Central memory CD8-positive, alpha-beta T cell (primary cell): ENCODE measurements at places on chromosomes 13 and 19.

DNA sequence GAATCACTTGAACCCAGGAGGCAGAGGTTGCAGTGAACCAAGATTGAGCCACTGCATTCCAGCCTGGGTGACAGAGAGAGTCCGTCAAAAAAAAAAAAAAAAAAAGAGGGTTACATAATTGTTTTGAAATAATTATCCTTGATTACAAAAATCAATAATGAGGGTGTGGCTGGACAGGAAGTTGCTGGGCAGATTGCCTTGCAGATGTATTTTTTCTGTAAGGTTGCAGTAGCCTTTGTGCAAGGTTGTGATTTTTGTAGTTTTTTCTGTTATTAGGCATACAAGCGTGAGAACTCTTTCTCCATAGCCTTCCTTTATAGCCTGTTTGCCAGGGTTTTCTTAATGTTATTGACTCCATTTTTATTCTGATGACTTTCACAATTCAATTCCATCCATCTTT, 40.7 kb upstream of the SIN3B start:
- no peaks in the 10 kb centered on the region for H3K4me1 ChIP-seq
- H3K36me3 ChIP-seq = no peaks in the 10 kb centered on the region
- no peak overlapping the region for H3K4me3 ChIP-seq
- no peak overlapping the region for H3K27ac ChIP-seq

GRCh38 chr19:41175801-41176777, 16.9 kb upstream of the CYP2S1 start:
- DNase-seq = no peak
- H3K27ac ChIP-seq = peak overlapping the region; percentile 29
- H3K27me3 ChIP-seq = no peaks in the 10 kb centered on the region
- peak overlapping the region; percentile 18 for H3K4me3 ChIP-seq
- peaks cover 6% of the 10 kb centered on the region for H3K4me1 ChIP-seq
- no peaks in the 10 kb centered on the region for H3K36me3 ChIP-seq

- H3K4me1 ChIP-seq = peaks cover 81% of the 10 kb centered on the region
- H3K36me3 ChIP-seq = peaks cover 17% of the 10 kb centered on the region
- H3K27me3 ChIP-seq = no peaks in the 10 kb centered on the region
- no peak for DNase-seq
- H3K27ac ChIP-seq = peak overlapping the region; percentile 87
- peak overlapping the region; percentile 54 for H3K4me3 ChIP-seq
Observed at GRCh38 chr13:74251778-74252519, 117.7 kb upstream of the KLF12 start.

GRCh38 chr19:19489804-19490204, 25.5 kb downstream of the TSSK6 start:
- peaks cover 31% of the 10 kb centered on the region for H3K36me3 ChIP-seq
- H3K27me3 ChIP-seq = no peaks in the 10 kb centered on the region

GRCh38 chr13:109810761-109811510, 24.6 kb upstream of the IRS2 start:
- no peak for DNase-seq
- H3K27me3 ChIP-seq = peaks cover 9% of the 10 kb centered on the region
- no peaks in the 10 kb centered on the region for H3K36me3 ChIP-seq
- no peak overlapping the region for H3K4me3 ChIP-seq
- H3K27ac ChIP-seq = no peak overlapping the region
- no peaks in the 10 kb centered on the region for H3K4me1 ChIP-seq
